Adipocyte (in vitro differentiated cells): ENCODE measurements at places on chromosomes 11 and 22.

GRCh38 chr11:116466191-116466590, 306.6 kb downstream of the BUD13 start:
- DNase-seq, result no peak

GRCh38 chr11:22703040-22703439, 36.6 kb downstream of the GAS2 start:
- peak; percentile 45 for DNase-seq

- DNase-seq, result peak; percentile 94
These were observed 43.2 kb upstream of the ETS1 start for GRCh38 chr11:128630367-128631230.

GRCh38 chr11:134662629-134663360, 250.8 kb upstream of the B3GAT1 start:
- no peak for DNase-seq

DNA sequence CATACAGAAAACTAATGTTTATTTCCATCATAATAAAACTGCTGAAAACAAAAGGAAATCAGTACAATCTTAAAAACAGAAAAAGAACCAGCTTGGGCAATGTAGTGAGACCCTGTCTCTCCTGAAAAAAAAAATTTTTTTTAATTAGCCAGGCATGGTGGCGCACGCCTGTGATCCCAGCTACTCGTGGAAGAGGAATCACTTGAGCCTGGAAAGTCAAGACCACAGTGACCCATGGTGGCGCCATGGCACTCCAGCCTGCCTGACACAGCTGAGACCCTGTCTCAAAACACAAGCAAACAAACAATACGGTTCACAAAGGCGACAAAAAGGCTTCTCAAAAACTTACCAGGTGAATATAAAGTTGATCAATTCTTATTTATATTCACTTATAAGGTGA, 289.7 kb downstream of the BRD1 start:
- DNase-seq, result no peak

DNA sequence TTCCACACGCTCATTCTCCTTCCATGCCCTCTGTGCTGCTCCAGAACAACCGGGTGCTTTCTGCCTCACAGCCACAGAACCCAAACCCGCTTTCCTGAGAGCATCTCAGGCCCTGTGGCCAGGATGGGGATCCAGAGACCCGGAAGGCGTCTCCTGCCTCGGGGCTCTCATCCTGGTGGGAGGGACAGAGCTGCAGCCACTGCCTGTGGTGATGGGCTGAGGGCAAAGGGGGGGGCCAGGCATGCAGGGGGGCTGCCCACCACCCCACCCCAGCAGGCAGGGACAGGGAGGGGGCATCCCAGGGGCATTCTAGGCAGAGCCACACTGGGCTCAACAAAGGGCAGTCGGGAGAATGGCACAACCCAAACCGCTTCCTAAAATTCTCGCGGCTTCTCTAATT, 41.4 kb downstream of the CERK start:
- no peak for DNase-seq

GRCh38 chr22:49210606-49211005, 617.1 kb downstream of the BRD1 start:
- DNase-seq, result no peak

DNA sequence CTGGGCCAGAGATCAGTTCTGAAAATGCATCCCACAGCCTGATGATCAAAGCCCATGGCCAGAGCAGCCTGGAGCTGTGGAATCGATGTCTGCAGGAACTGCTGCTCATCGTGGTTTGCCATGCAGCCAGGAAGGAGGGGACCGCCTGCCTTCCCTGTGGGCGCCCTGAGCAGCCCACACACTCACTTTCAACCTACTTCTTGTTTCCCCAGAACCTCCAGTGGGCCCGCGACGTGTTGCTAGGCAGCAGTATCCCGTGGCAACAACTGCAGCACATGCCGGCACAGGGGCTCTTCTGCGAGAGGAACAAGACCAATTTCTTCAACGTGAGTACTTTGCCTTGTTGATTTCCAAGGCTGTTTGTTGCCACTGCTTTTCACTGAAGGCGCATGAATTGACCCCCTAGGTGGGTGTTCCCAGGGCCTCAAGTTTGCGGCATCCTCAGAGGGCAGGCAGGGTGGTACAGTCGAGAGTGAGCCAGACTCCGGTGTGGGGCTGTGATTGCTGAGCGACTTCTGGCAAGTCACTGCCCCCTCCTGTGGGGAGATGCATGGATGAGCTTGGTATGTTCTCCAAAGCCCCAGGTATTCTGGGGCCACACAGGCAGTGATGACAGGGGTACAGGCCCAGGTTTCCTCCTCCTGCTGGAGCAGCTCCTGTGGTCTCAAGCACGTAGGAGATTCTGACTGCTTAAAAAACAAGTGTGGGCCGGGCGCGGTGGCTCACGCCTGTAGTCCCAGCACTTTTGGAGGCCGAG, 47.0 kb upstream of the SUSD2 start:
- DNase-seq, result no peak

DNA sequence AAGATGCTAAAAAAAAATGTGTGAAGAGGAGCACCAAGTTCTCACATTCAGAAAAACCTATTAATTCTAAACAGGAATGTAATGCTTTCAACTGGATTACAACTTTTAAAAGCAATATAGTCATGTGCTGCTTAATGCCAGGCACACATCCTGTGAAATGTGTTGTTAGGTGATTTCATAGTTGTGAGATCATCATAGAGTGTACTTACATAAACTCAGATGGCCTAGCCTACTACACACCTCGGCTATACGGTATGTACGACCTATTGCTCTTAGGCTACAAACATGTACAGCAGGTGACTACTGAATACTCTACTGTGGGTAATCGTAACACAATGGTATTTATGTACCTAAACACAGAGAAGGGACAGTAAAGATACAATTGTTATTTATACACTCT, 142.3 kb downstream of the RBFOX2 start:
- no peak for DNase-seq

- DNase-seq, result no peak
These were observed 1391.3 kb downstream of the TBC1D22A start for GRCh38 chr22:48153726-48154125.

- DNase-seq, result no peak
These were observed 43.2 kb downstream of the NAT10 start for GRCh38 chr11:34148504-34149165.

DNA sequence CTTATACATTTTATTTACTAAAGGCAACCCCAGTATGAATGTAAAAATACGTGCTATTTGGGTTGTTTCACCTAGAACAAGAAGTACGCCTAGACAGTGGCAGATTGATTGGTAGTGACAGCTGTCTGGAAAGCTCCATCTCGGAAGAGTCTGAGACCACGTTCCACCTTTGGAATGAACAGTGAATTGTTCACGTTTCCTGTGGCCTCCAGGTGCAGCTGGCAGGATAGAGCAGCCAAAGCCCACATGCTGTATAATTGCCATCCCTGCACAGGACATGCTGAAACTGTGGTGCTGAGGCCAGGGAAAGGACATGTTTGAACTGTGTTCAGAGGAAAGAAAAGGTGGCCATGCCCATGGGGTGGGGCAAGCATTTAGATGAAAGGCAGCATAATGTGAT, 218.7 kb upstream of the MTNR1B start:
- DNase-seq, result no peak

DNA sequence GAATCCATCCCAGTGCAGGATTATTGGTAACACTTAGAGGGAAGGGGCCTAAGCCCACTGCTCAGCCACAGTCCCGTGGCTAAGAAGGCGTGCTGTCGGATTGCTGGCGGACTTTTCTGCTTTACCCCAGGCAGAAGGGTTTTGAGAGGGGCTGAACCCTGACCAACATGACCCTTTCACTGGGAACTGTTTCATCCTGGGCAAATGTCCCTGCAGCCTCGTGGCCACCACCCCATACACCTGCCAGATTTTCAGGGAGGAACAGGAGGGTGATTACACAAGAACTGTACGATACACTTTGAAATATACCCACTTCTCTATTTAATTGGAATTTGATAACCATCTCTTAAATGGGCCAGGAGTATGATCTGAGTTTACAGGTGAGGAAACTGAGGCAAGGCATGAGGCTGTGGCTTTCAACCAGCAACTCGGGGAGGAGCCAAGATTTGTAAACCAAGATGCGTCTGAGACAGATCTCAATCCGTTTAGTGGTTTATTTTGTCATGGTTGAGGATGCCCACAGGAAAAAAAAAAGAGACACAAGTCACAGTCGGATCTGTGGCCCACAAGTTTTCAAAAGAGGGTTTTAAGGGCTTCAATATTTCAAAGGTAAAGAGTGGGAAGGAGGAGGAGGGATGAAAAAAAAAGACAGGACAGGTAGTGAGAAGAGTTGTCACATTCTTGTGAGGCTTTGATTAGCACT, 6.1 kb upstream of the APOL3 start:
- DNase-seq, result no peak

DNA sequence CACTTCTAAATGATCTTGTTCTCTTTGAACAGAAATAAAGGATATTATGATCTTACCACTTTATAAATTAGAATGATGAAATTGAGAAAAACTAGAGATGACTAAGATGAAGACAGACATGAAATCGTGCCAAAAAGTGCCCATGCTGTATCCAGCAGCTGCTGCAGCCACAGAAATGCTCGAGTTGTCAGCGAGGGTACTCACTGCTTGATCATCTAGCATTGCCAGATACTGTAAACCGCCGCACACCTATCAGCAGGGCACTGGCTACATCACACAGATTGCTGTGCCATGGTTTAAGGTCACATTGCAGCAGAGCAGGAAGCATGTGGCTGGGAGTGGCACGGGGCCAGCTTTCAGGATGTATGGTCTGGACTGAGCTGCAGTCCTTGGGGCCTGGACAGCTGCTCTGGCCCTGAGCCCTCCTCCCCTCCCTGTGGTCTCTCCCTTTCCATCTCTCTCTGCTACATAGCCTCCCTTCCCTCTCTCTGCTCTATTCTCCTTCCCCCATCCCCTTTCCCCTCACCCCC, 51.0 kb upstream of the SEPTIN5 start:
- peak; percentile 88 for DNase-seq

DNA sequence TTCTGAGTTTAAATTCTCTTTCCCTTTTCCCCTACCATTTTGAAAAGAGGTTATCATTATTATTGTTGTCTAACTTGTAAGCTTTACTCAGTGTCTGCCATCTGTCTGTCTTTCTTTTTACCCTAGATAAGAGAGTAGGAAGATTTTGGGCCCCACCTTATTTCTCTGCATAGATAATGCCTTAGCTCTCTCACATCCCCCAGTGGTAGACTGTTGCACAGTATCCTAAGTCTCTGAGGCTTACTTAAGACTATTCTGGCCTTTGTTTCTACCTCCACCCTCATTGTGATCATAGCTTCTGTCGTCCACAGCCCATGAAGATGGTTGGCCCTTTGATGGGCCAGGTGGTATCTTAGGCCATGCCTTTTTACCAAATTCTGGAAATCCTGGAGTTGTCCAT, 3.6 kb upstream of the OR51L1 start:
- DNase-seq, result no peak
